ENCODE measurements at places on chromosomes 3 and 15. TPM values are rescaled to one million over a fixed set of nuclear protein-coding genes. Genes with fewer than 3 reads are reported as not detected.

Gene RAD51
- total RNA-seq: 9.3 TPM

Gene IRAK2
- total RNA-seq: 0.97 TPM

Gene P2RY14
- total RNA-seq: not detected

Gene CCR9
- not detected for total RNA-seq

Gene MYL3
- 6.8 TPM for total RNA-seq

Gene LSAMP
- total RNA-seq: 34.6 TPM

Gene CD96
- 0.20 TPM for total RNA-seq

Gene ZBTB47
- total RNA-seq: 22.4 TPM

Gene PRR20G
- not detected for total RNA-seq

Gene SLCO2A1
- total RNA-seq: 25.5 TPM

Gene DNAH12
- 0.29 TPM for total RNA-seq

- no peak for DNase-seq
Measured at GRCh38 chr3:14305324-14305723, 97.1 kb upstream of the SLC6A6 start.

DNA sequence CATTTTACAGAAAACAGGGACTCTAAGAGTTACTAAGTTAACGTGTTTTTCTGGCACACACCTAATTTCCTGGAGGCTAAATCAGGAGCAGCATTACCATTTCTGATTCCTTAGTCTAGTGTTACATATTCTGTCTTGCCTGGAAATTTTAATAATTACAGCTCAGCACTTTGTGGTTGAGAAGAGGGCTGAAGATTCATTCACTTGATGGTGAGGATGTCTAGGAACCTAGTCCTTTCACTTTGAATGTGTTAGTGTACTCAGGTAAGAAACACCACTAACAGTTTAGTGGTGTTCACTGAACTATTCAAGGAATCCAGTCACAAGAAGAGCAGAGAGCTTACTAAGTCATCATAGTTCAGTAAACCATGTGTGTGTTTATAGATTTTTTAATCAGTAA, 102.8 kb downstream of the STT3B start:
- no peak for DNase-seq

DNA sequence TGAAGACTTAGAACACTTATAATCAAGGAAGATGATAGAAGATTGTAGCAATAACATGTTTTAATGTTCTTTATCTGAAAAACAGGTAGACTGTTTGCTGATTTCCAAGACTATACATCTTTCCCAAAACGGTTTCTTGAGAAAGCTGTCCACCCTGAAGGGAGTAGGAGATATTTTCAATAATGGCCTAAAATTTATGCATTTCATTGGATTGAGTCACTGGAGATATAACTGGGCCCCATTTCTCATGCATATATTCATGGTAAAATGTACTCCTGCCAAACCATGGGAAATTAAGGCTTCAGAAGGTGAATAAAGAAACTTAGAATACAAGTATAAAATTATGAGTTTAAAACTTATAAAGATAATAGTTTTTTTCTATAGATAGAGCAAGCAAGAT, 143.9 kb downstream of the LSAMP start:
- DNase-seq: no peak

DNA sequence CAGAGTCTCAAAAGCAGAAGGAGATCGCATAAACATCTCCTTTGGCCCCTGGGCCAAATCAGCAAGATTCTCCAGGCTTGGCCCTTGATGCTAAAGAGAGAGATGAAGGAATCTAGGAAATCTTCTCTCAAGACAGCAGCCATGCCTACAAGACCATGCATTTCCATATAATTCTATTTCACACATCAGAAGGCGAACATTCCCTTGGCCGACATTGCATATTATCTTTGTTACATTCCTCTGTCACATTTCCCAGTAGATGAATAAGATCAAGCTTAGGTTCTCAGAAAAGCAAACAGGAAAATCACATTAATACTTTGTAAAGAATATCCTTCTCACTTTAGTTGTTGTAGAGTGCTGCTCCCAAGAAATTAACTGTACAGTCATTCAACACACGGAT, 21.3 kb downstream of the GASK1A start:
- DNase-seq: no peak

- no peak for DNase-seq
Measured at GRCh38 chr3:177420651-177421480, 223.6 kb upstream of the TBL1XR1 start.

DNA sequence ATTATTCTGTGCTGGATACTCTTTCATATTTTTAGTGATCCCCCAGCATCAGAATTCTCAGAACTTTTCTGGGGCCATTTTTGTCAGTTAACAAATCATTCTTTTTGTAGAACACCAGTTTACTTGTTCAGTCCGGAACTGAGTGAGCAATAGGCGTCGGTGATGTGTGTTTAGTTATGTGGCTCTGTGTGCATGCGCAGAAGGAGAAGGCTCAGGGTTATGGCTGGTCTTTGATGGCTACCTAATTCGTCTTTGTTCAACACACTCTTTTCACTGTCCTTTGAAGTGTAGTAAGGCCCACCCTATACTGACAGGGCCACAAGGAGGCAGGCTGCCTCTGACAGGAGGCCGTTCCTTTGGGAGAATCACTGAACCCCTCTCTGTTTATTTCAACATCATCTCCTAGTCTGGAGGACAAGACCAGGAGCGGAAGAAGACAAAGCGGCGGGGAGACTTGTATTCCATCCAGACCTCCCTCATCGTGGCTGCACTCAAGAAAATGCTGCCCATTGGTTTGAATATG, 158.2 kb upstream of the CHRM5 start:
- DNase-seq: no peak

DNA sequence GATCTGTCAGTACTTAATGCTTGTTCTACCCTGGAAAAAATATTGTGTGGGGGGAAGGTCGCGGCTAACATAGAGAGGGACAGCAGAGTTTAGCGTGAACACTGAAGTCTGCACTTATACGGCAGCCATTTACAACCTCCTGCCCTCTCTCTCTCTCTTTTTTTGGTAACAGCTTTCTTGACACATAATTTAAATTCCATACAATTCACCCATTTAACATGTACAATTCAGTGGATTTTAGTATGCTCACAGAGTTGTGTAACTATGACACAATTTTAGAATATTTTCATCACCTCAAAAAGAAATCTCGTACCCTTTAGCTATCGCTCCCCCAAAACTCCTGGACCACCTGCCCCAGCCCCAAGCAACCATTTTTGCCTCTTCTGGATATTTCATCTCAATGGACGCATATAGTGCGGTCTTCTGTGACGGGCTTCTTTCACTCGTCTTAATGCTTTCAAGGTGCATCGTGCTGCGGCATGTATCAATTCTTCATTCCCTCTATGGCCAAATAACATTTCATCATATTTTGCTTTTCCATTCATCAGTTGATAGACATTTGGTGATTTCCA, 141.8 kb downstream of the XXYLT1 start:
- DNase-seq: no peak

- DNase-seq: no peak
Measured at GRCh38 chr3:161508852-161509477, 12.4 kb downstream of the OTOL1 start.

GRCh38 chr3:21310161-21310560, 440.8 kb downstream of the ZNF385D start:
- no peak for DNase-seq

GRCh38 chr3:153026026-153026425, 136.0 kb upstream of the RAP2B start:
- DNase-seq: no peak

DNA sequence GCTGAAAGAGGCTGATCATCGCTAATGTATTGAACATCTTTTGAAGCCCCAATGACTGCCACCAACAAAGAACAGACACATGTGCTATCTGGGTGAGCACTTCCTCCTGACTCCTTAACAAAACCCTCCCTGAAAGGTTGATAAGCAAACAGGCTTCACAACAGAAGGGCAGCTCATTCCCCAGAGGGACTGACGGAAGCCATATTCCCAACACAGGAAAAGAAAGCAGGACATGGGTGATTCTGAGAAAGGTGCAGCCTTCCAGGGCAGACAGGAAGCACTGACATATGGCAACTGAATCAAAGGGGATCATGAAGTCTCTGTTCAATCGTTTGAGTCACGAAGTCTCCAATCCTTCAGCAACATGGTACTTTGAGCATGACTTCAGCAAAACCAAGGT, 929.0 kb downstream of the MCTP2 start:
- no peak for DNase-seq

DNA sequence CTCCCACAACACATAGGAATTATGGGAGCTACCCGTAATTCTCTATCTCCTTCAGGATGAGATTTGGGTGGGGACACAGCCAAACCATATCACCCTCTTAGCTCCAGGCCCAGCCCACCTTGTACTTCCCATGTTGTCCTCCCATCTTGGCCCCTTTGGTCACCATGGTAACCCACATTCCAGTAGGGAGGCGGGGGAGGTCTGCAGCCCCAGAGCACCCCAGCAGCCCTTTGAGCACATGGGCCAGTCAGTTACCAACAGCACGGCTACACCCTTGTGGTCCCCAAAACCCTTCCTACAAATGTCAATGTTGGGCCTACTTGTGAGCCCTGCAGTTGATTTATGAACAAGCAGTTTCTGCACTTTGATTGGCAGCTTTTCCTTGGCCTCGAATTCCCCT, 84.5 kb downstream of the LRRK1 start:
- no peak for DNase-seq

GRCh38 chr3:56702490-56703315, 19.6 kb upstream of the TASOR start:
- no peak for DNase-seq

DNA sequence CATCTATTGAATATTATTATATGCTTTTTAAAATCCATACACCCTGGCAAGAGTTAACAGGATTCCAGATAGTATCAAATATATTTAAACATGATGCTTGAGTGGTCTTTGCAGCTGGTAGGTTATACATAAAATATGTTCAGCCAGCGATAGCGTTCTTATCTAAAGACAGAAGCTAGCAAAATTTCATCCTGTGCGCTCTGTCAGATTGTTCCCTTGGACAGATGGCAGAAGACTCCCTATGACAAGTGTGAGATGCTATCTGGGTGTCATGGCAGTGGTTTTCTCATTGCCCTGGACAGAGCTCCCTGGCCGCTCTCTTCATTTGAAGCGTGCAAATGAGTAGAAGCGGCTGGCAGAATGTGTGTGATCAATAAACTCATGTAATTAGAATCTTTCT, 175.2 kb upstream of the SOX14 start:
- no peak for DNase-seq

DNA sequence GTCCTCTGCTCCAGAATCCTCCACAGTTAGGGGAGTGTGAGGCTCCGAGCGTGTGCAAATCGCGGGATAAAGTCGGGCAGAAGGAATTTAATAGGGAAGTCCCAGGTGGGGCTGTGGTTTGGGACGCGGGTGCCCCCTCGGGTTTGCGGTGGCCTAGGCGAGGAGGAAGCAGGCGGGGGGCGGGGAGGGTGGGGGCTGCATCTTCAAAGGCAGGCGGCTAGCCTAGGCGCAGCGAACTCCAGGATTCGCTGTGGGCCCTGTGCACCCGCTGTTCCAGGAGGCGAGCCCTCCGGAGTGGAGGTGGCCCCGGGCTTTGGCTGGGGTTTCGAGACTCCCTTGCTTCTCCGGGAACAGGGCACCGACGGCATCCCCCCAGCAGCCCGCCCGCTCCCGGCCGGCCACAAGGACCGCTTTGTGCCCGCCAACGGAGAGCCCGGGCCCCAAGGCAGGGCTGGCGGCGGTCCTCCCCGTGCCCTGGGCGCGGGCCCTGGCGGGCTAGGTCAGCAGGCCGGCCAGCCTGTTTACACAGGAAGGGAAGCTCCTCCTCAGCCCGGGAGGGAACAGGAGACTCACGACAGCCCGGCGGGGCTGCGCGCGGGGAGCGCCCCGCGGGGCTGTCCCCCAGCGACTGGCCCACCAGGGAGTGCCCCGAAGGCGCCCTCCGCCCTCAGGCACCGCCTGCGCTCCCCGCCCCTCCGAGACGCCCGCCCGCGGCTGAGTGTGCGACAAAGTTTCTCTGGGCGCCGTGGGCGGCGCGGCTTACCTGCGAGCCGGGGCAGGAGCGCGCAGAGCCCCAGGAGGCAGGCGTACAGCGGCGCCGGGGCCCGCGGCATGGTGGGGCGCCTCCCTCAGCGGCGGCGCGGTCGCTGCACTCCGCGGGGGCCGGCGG, 753 bp downstream of the ITGB5 start:
- DNase-seq: peak; percentile 27

All from mesothelial cell of epicardium (in vitro differentiated cells).